ENCODE measurements at places on chromosomes 5 and 9. TPM values are rescaled to one million over a fixed set of nuclear protein-coding genes. Genes with fewer than 3 reads are reported as not detected.

Gene AHRR
- total RNA-seq, result 0.34 TPM

Gene BHMT
- 0.45 TPM for total RNA-seq

Gene KCTD16
- total RNA-seq, result 1.1 TPM

Gene DND1
- total RNA-seq, result 1.1 TPM

- DNase-seq, result no peak
These were observed 189.7 kb downstream of the CSNK1G3 start for GRCh38 chr5:123701511-123702200.

- no peak for DNase-seq
These were observed 101.1 kb downstream of the MUSK start for GRCh38 chr9:110769667-110770066.

Gene KCNV2
- not detected for total RNA-seq

Gene ACTBL2
- not detected for total RNA-seq

Gene HEMGN
- total RNA-seq, result not detected

DNA sequence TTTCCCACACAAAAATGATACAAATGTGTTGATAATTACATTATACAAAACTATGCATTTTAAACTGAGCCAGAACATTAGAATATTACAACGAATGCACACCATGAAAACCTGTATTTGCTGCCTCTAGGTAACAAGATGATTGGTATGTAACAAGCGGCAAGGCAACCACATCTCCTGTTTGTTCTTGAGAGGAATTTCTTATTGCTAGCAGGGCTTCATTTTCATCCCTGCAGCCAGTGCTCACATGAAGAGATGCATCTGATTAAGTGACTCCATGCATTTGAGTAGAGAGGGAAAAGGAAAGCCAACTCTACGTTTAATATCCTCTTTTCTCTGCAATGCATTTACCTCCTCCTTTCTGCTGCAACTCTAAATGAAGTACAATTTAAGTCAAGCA, 36.6 kb downstream of the FRMD3 start:
- DNase-seq, result no peak

DNA sequence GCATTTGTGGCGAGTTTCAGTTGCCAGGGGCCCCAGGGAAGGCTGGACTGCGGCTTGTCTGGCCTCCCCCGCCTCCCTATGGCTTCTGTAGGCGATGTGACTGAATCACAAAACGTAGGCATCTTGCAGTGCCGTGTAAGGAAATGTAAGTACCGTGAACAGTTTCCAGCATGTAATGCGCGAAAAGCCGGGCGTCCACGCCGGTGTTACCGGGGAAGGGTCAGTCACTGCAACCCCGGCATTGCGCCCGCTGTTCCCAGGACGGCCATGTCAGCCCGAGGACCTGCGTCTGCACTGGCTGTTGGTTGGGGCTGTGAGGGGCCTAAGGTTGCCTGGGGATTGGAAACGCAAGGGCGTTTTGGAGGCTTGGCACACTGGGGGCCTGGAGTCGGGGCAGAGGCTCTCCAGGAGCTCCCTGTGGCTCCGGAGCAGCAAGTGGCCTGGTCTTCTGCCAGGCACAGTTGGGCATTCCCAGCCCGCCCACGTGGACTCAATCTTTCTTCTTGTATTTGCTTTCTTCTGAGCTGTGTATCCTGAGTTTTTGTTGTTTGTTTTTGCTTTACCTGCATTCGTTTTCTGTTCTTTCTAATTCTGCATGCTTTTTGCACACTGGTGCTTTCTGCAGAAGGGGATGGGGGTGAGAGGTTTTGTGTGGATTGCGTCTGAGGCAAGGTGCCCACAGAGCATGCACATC, 36.9 kb upstream of the PLEKHG4B start:
- DNase-seq, result no peak

DNA sequence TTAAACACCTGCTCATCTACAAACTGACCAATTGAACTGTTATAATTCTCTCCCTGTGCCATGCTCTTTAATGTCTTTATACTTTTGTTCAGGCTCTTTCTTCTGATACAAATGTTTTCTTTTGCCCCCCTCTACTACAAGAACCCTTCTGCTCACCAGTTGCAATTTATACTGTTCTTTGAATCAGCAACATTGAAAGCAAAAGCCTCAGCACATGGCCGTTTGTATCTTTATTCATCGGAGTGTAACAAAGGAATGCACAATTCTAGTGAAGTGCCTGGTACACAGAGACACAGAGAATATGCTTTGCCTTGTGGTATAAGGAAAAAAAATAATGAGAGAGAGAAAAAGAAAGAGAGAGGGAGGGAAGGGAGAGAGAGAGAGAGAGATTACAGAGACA, 547.1 kb downstream of the CDH12 start:
- DNase-seq, result no peak

DNA sequence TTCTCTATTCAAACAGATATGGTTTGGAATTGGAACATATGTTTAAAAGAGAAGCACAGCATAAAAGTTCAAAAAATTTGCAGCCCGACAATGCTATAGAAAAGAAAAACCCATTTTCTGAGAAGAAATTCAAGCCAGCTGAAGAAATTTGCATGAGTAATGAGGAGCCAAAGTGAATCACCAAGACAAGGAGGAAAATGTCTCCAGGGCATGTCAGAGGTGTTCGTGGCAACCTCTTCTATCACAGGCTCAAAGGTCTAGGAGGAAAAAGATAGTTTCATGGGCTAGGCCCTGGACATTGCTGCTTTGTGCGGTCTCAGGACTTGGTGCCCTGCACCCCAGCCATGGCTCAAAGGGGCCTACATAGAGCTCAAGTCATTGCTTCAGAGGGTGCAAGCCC, 134.8 kb upstream of the ADAMTS16 start:
- DNase-seq, result no peak

DNA sequence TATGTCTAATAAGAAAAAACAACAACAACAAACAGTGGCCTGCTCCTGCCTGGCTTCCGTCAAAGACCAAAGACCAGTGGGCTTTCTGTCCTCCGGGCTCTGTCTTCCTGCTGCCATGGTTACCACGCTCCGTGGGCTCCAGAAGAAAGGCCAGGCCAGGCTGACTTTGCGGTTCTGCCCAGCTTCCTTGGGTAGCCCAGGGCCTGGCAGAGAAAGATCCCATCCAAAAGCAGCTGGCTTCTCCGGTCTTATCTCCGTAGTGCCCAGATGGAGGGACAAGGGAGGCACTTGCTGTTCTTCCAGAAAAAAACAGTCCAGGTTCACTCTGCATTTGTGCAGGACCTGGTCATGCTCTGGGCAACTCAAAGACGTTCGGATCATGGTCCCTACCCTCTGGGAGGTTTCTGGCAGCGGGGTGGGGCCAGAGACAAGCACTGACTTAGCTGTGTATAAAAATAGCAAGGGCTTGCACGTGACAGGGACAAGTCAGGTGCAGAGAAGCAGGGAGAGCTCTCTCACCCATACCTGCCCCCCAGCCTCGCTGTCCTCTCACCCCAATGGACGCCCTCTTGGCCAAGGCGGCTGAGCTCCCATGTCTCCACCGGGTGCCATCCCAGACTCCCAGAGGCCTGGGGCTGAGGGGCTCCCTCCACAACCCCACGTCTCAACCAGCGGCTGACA, 212.2 kb downstream of the C9orf50 start:
- no peak for DNase-seq

GRCh38 chr5:97745817-97746216, 562.8 kb upstream of the RIOK2 start:
- no peak for DNase-seq

DNA sequence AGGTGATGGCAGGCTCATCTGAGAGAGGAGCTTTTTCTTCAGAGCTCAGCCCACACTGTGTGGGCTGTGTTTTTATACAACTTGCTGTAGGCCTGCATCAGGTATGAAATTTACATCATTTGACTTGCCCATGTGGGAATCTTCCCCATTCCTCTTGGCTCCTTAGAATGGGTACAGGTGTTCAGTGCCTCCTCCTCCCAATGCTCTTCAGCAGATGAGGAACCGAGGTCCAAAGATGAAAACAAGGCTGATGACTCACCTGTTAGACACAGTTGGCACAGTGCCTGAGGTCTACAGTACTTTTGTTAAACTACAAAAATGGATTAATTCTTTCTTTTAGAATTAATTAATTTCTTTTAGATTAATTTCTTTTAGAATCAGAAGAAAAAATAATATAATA, 20.8 kb downstream of the PAPPA start:
- DNase-seq, result no peak

Gene BRINP1
- 0.62 TPM for total RNA-seq

Gene ADAMTS6
- total RNA-seq, result 14.3 TPM

DNA sequence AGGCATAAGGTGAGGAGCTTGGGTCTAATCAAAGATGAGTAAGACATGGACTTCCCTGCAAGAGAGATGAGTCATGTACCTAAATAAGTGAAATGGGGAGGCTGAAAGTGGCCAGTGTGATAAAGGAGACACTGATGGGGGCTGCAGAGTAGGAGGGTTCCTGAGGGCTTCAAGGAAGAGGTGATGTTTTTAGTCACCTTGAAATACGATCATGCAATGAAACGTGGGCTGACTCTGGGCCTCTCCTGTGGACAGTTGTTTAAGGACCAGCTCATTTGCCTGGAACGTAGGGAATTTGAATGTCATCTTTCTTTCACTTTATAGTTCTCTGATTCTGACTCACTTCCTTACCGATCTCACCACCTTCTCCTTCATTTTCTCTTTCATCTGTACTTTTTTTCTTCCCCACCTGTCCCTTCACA, 49.6 kb upstream of the CPLX2 start:
- DNase-seq, result no peak

DNA sequence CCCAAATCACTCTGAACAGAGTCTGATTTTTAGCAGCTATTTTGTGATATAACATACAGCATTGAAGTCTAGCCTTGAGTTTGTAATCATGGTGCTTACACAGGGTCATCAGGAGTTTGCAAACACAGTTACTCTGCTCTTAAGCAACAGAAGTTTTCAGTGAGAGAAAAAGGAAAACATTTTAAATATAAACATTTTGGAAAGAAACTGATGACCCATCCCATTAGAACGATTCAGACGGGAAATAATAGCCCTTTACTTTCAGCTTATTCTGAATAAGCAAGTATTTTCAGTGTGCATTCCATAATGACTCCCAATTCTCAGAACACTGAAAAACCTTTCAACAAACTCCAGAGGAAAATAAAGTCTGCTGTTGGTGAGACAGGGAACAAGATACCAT, 46.7 kb upstream of the TMC1 start:
- no peak for DNase-seq

GRCh38 chr9:93567271-93567959, 9.0 kb upstream of the PHF2 start:
- peak; percentile 39 for DNase-seq

DNA sequence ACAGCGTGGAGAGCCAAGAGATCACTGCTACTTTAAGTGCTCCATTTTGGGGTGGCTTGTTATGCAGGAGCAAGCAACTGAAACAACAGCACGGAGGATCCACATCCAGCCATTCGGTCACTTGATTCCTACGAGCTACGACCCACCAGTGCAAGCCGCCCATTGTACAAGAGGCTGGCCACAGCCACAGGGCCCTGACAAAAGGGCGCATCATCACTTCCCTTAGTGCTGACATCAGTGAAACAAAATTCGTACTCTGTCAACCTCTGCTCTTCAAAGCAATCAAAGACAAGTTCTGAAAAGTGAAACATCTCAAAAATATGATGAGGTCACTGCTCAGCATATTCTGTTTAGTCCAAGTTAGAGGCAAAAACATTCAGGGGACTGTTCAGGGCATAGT, 168.4 kb downstream of the GADD45G start:
- DNase-seq, result no peak

- no peak for DNase-seq
These were observed 30.5 kb downstream of the DDX31 start for GRCh38 chr9:132639322-132639721.

Gene FOXD4L4
- total RNA-seq, result 0.15 TPM

Gene PCDHB14
- total RNA-seq, result 7.4 TPM

DNA sequence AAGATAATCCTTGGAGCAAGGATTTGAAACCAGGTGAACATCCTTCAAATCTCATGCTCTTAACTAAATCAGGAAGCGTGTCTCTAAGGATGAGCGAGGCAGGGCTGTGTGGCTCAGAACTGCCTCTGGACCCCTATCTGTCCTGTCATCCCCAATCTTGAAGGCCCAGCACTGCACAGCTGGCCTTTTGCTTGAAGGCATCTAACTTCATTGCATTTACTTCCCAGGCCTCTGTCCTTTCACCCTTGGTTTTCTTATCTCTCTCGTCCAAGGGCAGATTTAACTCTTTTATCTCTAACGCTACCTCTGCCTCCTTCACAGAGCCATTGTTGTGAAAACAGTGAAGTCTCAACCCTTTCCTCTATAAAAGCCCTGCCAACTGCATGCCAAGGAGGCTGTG, 83.8 kb downstream of the UGCG start:
- DNase-seq, result no peak

DNA sequence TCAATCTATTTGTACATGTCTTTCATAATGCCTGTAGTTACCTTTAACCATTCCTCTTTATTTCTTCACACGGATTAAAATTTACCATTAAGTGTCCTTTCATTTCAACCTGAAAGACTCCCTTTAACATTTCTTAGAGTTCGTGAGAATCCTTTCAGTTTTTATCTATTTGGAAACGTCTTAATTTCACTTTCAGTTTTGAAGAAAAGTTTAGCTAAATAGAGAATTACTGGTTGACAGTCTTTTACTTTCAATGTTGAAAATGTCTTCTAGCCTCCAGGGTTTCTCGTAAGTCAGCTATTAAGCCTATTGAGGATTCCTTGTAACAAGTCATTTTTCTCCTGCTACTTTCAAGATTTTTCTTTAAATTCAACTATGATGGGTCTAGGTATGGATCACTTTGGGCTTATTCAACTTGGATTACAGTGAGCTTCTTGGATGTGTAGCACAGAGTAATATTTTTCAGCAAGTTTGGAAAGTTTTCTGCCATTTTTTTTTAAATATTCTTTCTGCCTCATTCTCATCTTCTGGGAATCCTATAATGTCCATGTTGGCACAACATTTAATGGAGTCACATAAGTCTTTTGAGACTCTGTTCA, 48.5 kb downstream of the RFX3 start:
- no peak for DNase-seq

Gene SLC34A3
- total RNA-seq, result not detected

Gene FST
- total RNA-seq, result 58.7 TPM

GRCh38 chr9:33690143-33690933, 105.0 kb upstream of the PRSS3 start:
- DNase-seq, result no peak

- no peak for DNase-seq
These were observed 2.0 kb upstream of the APC start for GRCh38 chr5:112735702-112736101.

Gene OTP
- total RNA-seq, result not detected

GRCh38 chr9:92480986-92481633, 1.2 kb downstream of the ASPN start:
- no peak for DNase-seq

Gene FSTL4
- total RNA-seq, result 2.3 TPM

GRCh38 chr9:132069046-132069898, 10.4 kb downstream of the MED27 start:
- no peak for DNase-seq

All from neural progenitor cell (in vitro differentiated cells).